Cardiac ventricle fibroblast (primary cell): ENCODE measurements at places on chromosomes 4 and X. TPM values are rescaled to one million over a fixed set of nuclear protein-coding genes. Genes with fewer than 3 reads are reported as not detected.

Gene VCX3B
- not detected in 2 replicates for total RNA-seq

Gene SAGE1
- total RNA-seq, result not detected in 2 replicates

Gene TEX13C
- total RNA-seq, result not detected in 2 replicates

Gene SPANXD
- total RNA-seq, result not detected in 2 replicates

Gene KLF8
- 2.2 and 2.4 TPM in 2 replicates for total RNA-seq

Gene CD38
- total RNA-seq, result 0.12 and 0.15 TPM in 2 replicates

Gene CT45A3
- total RNA-seq, result not detected in 2 replicates

Gene NHS
- 1.8 and 2.4 TPM in 2 replicates for total RNA-seq

Gene GNRHR
- total RNA-seq, result not detected in 2 replicates

Gene F8A2
- total RNA-seq, result not detected in 2 replicates

Gene RADX
- 0.19 TPM in 1 of 2 replicates, not detected in the other for total RNA-seq

Gene NEXMIF
- total RNA-seq, result not detected in 2 replicates

Gene C4orf51
- not detected in 2 replicates for total RNA-seq

Gene CYSLTR1
- not detected in 2 replicates for total RNA-seq

Gene SMIM43
- total RNA-seq, result 2.4 and 4.5 TPM in 2 replicates

Gene ALAS2
- not detected in 2 replicates for total RNA-seq
